HuH-7.5 (cell line): ENCODE measurements at places on chromosomes 11 and 22.

- no peak for DNase-seq
Observed at GRCh38 chr22:37912171-37912570, 6.1 kb downstream of the MICALL1 start.

- DNase-seq, result no peak
Observed at GRCh38 chr11:5279471-5280090, 9.8 kb upstream of the HBE1 start.

GRCh38 chr11:80365076-80365725 is 924.4 kb upstream of the TENM4 start:
- DNase-seq, result no peak

DNA sequence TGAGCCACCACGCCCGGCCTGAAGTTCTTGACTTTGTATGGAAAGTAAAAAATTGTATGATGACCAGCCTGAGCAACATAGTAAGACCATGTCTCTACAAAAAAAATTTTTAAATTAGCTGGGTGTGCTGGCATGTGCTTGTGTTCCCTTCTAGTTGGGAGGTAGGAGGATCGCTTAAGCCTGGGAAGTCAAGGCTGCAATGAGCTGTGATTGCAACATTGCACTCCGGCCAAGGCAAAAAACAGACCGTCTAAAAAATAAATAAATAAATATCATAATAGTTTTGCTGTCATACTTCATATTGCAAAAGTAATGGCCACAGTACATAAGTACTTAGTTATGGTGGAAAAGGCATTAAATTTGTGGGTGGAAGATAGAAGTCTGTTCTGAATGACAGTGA is 3.4 kb downstream of the AGBL2 start:
- no peak for DNase-seq

GRCh38 chr11:35237860-35238715 is 99.1 kb downstream of the CD44 start:
- no peak for DNase-seq

DNA sequence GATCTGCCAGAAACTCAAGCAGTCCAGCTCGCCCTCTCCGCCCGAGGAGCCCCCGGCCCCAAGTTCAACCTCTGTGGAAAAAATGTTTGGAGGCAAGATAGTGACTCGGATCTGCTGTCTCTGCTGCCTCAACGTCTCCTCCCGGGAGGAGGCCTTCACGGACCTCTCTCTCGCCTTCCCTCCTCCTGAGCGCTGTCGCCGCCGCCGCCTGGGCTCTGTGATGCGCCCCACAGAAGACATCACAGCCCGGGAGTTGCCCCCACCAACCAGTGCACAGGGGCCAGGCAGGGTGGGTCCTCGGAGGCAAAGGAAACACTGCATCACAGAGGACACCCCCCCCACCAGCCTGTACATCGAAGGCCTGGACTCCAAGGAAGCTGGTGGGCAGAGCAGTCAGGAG is 20.8 kb downstream of the USP35 start:
- no peak for DNase-seq

GRCh38 chr22:37953062-37953436 is 352 bp downstream of the C22orf23 start:
- DNase-seq, result no peak

DNA sequence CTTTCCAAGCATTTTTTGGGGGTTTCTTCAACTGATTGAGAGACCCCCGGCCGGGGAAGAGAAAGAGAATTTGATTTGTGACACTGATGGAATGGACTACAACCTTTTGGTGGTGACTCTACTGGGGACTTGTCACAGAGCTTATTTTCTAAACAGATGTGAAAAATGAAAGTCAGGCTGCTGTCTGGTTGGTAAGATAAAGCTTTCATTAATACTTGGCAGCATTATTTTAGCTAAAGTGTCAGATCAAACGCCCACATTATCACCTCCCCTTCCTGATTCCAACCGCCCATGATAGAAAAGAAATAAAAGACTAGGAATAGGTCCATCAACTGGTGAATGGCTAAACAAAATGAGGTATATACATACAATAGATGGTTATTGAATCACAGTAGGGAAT is 45.6 kb upstream of the EHF start:
- DNase-seq, result no peak

GRCh38 chr11:13427440-13427839 is 35.6 kb downstream of the BTBD10 start:
- no peak for DNase-seq

DNA sequence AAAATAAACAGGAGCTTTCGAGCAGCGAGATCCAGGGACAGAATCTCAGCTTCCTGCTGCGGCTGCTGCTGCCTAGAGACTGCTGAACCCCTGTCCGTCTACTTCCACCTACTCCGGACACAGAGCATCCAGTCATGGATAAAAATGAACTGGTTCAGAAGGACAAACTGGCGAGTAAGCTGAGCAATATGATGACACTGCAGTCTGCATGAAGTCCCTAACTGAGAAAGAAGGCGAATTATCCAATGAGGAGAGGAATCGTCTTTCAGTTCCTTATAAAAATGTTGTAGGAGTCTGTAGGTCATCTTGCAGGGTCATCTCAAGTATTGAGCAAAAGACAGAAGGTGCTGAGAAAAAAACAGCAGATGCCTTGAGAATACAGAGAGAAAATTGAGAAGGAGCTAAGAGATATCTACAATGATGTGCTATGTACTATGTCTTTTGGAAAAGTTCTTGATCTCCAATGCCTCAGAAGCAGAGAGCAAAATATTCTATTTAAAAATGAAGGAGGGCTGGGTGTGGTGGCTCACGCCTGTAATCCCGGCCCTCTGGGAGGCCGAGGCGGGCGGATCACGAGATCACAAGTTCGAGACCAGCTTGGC is 11.1 kb upstream of the MS4A2 start:
- DNase-seq, result no peak

DNA sequence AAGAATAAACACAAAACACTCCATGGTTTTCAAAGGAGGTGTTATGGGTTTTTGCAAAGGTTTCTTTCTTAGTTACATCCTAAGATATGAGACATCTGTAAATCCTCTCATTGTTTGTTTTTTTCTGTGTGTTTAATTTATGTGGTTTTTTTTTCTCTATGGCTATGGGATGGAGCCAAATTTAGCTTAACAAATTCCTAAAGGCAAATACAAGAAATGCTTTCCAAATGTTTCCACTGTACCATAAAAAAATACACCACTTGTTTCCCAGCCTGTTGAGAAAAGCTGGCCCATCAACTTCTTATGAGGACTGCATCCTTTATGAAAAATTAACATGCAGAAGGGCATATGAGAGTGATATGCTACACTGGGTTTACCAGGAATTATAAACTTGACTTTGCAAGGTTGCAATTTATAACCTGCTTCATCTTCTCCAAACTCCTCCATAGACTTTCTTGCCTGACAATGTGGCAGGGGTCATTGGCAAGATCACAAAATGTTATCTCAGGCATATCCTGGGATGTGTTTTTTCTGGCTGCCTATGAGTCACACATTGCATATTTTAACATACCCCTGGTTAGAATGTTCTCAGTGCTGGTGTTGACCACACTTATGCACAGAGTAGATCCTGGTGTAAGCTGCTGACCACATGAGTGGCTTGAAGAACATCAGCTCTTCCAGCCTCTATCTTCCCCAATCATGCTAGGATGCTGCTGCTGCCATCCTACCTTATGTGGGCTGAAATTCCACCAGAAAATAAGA is 137.6 kb upstream of the TTC12 start:
- no peak for DNase-seq

- no peak for DNase-seq
Observed at GRCh38 chr22:22995166-22995565, 75.2 kb upstream of the GNAZ start.

GRCh38 chr11:1639666-1640065 is 10.1 kb downstream of the KRTAP5-5 start:
- no peak for DNase-seq

DNA sequence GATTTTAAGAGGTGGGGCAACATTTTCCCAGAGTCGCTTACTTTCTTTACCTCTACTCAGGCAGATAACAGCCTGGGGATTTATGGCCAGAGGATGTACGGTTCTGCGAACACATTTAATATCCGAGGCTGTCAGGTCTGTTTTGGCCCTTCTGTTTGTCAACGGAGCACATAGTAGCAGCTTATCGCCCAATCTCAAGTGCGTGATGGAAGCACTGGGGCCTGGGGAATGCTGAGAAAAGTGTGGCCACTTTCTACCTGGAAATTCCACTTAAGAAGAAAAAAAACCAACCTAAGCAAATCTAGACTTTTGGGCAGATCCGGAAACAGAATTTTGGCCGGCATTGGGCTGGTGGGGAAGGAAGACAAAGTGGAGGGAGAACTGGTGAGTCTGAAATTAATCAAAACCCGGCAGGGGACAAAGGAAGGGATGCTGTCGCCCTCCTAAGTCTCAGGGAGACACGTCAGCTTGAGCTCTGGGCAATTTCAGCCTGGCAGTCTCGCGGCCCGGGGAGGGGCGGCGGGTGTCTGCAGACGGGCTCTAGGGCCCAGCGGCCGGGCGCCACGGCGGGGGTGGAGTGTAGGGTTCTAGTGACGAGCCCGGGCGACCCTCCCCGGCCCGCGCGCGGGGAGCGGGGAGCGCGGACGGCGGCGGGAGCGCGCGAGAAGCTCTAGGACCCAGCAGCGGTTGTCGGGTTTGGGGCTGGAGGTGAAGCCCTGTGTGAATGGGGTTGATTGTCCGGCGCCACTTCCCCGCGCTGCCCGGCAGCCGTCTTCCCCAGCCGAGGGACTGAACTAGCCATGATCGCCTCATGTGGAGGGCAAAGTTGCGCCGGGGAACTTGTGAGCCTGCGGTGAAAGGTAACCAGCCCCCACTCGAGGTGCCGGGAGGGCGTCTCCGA is at the start of gene AMOTL1:
Gene AMOTL1, plus strand, starts transcription at position 656 of the 901 bp plus-strand sequence. Its CDS starts 156 bp downstream, at position 812.
- peak; percentile 49 for DNase-seq

DNA sequence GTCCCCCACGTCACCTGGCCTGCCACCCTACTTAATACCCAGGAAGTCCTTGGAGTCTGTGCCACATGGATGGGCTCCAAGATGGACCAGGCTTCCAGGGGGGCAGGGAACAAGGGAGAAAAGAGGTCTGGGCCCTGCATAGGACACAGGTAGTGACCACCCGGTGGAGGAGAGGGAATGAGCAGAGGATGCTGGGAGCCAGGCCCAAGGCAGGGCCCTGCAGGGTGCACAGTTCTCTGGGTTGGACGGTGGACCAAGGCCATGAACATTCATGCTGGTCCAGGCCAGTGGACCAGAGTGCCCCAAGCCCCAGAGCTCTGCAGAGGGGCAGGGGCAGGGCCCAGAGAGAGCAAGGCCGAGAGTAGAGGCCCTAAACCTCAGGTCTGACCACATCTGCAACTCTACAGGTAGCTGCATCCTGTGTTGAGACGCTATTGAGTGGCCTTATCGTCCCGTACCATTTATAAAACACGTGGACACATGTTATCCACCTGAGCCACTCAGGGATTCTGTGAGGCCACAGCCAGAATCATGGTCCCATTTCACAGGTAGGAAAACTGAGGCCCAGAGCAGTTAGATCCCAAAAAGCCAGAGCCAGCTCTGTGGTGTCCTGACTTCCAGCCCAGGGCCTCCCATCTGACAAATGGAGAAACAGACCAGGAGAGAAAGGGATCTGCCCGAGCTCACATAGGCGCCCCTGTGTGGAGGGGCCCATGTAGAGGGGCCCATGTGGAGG is 46.4 kb downstream of the IGLL5 start:
- DNase-seq, result no peak

DNA sequence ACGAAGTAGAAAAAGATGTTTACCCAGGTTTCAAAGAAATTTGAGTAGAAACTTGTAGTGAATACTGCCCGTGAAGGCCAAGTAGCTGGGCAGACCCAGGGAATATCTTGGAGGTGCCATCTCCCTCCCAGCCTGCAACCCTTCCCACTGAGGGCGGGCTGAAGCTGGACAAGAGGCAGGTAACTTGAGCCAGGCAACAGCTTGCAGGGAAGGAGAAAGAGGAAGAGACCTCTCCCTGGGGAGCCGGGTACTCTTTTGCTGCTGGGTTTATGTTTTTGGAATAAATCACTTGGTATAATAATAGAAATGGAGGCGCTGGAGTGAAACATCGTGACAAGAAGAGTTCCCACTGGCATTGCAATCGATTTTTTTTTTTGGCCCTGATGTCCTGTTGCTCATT is 49.4 kb upstream of the JAM3 start:
- DNase-seq, result no peak

GRCh38 chr11:10401696-10402392 is 53.2 kb upstream of the AMPD3 start:
- DNase-seq, result no peak

DNA sequence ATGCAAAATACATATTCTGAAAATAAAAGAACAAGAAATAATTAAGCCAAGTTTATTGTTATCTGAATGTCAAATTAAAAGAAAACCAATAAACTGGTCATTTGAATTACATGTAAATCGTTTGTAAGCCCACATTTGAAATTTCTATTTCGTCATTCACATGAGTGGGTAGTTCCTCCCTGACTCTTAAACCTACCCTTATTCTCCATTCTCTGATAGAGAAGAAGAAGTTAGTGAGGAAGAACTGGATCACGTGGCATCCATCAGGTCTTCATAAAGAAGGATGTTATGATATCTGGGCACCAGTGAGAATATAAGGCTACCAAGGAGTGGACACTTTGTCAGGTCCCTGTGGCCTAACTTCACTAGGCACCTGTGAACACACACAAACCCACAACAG is 328.1 kb downstream of the OPCML start:
- DNase-seq, result no peak

DNA sequence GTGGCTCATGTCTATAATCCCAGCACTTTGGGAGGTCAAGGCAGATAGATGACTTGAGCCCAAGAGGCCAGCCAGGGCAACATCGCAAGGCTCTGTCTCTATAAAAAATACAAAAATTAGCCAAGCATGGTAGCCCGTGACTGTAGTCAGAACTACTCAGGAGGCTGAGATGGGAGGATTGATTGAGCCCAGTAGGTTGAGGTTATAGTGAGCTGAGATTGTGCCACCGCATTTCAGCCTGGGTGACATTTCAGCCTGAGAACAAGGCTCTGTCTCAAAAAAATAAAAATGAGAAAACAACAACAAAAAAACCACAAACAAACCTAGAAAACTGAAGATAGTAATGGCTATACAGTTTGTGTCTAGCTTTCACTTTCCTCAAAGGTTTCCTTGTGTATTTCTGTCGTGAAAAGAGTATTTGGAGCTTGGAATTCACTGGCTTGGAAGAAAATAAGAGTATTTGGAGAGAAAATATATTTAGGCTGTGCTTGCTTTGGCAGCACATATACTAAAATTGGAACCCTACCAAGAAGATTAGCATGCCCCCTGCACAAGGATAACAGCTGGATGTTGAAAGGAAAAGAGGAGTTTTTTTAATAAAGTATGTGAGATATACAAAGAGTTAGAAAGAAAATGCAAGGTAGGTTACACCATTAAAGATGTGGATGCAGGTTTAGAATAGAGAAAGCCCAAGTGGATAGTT is 3.9 kb upstream of the BIRC3 start:
- DNase-seq, result no peak

DNA sequence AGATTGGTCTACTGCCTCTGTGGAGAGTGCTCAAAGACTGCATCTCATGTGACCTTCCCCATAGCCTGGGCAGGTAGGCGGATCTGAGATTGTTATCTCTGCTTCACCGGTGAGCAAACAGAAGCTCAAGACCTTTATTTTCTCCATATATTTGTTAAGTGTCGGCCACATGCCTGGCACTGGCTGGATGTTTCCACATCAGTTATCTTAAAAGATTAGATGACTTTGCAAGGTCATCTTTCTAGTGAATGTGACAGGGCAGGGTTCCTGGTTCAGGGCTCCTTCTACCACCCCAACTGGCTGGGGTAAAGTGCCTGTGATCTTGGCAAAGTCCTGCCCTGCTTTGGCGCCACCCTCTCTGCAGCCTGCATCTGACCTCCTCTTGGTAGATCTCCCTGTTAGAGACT is 125.0 kb downstream of the CCDC81 start:
- peak; percentile 49 for DNase-seq

GRCh38 chr11:61927501-61927900 is 10.1 kb upstream of the RAB3IL1 start:
- no peak for DNase-seq

- DNase-seq, result no peak
Observed at GRCh38 chr22:32613773-32614392, 139.3 kb downstream of the FBXO7 start.
